Astrocyte of the spinal cord (primary cell): ENCODE measurements at places on chromosomes 12 and 14.

GRCh38 chr12:111409780-111410430 is 4.2 kb downstream of the SH2B3 start:
- DNase-seq: peak; percentile 90

DNA sequence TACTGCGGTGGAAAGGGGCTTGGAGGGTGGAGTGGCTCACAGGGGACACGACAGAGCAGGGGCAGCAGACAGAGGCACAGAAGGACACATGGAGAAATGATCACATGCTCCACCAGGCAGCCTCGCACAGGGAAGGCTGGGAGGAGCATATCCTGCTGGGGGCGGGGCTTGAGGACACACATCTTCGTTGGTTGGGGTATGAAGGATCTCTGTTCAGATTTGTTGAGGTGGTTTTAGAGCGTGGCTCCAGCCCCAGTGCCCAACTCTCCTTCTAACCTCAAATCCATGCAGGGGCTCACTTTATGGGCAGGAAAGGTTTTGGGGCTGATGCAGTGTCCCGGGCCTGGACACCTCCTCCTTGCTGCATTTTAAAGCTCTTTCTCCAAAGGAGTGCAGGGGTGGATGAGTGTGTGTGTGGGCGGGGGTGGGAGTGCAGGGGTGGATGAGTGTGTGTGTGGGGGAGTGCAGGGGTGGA is 733 bp upstream of the P3H3 start:
- DNase-seq: peak; percentile 81

DNA sequence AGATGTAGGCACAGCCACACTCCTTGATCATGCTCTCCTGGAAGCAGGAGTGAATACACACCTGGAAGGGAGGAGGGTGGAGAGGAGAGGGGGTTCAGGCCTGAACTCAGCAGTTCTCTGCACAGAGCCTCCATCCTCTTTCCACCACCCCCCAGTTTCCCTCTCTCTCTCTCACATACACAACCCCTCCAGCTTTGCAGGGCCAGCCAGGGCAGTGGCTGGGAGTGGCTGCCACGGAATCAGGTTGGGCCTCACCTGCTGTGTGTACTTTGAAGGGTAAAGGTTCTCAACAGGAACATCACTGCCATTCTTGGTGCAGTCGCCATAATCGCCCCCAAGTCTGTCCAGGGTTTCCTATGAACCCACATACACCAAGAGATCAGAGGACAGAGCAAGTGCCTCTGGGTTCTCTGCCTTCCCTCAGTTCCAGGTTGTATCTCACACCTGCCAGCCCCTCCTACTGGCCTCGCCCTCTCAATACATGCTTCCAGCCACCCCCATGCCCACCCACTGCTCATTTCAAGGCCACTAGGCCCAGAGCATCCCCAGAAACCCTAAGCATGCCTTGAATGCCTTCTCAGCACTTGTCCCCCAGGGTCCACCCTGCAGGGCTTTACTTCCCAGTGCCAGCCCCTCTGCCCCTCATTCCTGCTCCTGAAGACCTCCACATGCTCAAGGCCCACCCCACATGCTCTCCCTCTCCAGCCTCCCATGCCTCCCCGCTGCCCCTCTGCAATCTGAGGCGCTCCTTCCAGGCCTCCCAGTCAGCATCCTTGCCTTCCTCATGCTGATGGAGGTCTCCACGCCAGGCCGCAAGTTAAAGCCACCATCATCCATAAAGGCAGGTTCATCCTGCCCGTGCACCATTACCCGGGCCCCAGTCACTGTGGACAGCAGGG is 12.9 kb upstream of the TNFRSF1A start:
- no peak for DNase-seq

DNA sequence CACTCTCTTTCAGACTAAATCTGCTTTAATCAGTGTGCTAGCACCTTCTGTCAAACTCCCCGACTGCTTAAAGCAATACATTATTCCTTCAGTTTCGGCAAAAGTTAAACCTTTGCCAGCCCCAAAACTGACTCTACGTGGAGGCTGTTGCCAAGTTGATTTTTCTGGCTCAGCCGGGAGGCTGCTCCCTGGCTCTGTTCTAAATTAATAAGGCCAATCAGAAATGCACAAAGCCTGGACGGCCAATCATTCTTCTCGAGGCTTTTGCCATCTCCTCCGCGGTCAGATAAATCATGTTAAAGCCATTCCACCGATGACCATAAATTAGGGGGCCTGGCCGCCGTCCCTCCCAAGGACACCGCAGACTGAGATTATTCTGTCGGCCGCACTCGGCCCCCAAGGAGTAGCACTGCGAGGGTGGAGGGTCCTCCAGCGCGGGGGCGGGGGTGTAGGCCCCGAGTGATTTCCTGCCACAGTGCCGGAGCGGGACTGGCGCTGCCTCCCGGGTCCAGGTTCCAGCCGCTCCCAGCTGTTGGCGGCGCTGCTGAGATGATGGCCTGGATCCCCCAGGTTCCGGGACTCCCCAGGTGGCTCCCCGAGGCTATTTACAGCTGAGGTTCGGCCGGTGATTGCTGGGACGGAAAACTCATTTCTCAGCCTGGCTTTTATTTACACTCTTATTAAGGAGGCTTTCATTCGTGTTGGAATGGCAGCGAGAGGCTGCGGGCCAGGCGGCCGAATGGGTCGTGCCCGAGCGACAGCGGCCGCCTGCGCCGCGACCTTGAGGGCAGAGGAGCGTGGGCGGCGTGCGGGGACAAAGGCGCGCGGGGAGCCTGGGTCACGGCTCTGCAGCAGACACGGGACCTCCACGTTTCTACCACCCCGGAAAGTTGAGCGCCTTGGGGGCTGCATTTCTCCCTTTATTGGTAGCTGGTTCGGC is 165.1 kb downstream of the MON2 start:
- peak; percentile 79 for DNase-seq

- DNase-seq: no peak
Measured at GRCh38 chr14:24113379-24113800, 1.2 kb upstream of the DCAF11 start.

GRCh38 chr12:55043542-55043941 is 23.8 kb downstream of the NEUROD4 start:
- DNase-seq: no peak

DNA sequence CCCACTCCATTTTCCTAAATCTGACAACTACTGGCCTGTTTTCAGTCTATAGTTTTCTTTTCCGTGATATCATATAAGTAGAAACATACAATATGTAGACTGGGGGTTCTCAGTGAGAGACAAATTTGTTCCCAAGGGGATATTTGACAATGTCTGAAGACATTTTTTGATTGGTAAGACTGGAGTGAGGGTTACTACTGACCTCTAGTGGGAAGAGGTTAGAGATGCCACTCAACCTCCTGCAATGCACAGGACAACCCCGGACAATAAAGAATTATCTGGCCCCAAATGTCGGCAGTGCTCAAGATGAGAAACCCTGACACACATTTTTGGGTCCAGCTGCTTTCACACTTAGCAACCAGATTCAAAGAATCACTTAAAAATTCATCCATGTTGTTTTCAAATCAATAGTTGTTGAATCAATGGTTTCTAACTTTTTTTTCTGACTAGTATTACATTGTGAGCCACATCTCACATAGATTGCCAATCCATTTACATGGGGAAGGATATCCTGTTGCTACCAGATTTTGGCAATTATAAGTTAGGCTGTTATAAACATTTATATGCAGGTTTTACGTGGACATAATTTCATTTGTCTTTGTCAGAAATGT is 307.1 kb downstream of the RPL10L start:
- DNase-seq: peak; percentile 11

DNA sequence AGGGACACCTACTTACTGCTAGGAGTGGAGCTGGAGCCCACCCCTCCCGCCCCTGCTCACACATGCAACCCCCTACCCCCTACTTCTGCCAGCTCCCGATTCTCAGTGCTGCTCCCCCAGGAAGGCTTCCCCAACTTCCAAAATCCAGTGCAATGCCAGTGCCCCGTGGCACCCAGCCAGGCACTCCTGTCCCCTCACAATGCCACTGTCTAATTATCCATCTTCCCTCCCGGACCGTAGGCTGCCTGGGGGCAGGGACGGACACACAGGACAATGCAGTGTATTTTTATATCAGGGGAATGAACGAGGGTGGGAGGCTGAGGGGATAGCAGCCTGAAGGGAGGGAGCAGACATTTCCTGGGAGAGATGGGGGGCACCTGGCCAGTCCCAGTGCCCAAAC is 12.4 kb downstream of the OTUB2 start:
- DNase-seq: no peak

DNA sequence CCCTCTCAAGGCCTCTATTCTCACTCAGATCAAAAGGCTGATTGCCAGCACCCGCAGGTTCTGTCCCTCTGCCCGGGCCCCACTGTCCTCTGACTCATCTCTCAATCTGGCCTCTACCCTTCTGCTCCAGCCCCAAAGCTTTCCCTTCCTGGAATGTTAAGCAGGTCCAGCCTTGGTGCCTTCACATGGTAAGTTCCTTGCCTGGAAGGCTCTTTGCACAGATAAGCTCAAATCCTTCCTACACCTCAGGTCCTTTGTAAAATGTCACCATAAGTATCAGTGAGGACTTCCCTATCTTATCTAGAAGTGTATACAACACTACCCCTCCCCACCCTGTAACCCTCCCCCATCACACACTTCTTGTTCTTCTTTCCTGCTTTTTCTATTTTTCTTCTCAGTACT is 22.2 kb downstream of the LPCAT3 start:
- peak; percentile 43 for DNase-seq

DNA sequence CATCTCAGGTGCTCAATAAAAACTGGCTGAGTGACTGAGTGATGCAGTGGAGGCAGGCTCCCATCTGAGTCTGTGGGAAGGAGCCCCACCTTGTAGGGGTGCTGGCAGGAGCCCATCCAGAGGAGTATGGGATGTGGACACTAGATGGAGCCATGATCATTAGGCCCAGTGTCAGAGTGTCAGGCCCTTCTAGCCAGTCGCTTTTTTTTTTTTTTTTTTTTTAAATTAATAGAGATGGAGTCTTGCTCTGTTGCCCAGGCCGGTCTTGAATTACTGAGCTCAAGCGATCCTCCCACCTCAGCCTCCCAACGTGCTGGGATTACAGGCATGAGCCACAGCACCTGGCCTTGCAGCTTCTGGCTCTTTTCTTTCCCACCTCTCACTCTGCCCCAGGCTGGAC is 11.5 kb downstream of the RITA1 start:
- DNase-seq: peak; percentile 76

DNA sequence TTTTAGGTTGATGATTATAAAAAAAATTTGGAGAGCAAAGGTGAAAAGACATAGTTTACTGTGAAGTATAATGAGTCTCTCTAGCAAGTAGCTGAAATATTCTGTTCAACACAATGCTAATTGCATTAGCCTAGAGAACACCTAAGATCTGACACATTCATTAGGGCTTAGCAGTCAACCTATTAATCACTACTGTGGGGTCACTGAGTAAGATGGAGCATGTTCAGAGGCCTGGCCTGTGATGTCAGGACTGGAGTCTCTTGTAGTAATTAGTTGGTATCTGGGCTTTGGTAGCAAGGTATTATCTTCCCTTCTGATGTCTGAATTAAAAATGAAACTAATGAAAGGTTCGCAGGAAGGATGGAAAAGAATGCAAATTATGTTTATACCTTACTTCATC is 112.7 kb downstream of the SLC16A7 start:
- no peak for DNase-seq

- DNase-seq: no peak
Measured at GRCh38 chr14:104867371-104868059, 2.4 kb downstream of the CEP170B start.

DNA sequence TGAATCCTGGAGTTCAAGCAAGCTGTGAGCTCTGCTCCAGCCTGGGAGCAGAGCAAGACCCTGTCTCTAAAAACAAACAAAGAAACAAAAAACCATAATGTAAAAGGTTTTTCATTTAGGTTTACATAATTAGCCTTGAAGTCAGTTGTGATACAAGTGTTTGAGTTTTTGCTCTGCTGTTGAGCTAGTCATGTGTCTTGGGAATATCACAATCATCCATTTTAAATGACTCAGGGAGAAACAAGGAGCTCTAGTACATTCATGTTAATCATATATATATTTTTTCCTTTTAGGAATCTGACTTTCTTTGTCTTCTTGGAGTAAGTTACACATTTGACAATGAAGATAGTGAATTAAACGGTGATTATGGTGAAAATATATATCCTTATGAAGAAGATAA is 12.9 kb downstream of the MIA2 start:
- DNase-seq: no peak

GRCh38 chr12:47192051-47192450 is 112.3 kb upstream of the AMIGO2 start:
- no peak for DNase-seq

DNA sequence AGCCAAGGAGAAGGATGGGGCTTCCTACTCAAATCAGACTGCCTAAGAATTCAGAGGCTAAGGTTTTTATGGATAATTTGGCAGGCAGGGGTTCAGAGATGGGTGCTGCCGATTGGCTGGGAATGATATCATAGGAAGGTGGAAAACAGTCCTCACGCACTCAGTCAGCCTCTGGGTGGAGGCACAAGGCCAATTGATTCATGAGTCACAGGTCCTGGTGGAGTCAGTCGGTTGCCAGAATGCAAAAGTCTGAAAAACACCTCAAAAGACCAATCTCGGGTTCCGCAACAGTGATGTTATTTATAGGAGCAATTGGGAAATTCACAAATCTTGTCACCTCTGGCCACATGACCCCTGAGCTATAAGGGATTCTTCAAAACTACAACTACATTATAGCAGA is 105.5 kb downstream of the GXYLT1 start:
- peak; percentile 68 for DNase-seq

DNA sequence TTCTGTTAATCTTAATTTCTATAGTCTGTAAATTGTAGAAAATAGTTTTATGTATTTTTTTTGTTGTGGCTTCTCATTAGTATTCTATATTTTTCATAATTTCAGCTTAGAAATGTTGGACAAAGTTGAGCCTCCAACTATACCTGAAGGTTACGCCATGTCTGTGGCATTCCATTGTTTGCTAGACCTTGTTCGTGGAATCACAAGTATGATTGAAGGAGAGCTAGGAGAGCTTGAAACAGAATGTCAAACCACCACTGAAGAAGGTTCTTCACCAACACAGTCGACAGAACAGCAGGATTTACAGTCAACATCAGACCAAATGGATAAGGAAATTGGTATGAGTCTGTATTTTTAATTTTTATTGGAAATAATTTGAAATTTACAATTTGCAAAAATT is 65.7 kb downstream of the MON2 start:
- no peak for DNase-seq

DNA sequence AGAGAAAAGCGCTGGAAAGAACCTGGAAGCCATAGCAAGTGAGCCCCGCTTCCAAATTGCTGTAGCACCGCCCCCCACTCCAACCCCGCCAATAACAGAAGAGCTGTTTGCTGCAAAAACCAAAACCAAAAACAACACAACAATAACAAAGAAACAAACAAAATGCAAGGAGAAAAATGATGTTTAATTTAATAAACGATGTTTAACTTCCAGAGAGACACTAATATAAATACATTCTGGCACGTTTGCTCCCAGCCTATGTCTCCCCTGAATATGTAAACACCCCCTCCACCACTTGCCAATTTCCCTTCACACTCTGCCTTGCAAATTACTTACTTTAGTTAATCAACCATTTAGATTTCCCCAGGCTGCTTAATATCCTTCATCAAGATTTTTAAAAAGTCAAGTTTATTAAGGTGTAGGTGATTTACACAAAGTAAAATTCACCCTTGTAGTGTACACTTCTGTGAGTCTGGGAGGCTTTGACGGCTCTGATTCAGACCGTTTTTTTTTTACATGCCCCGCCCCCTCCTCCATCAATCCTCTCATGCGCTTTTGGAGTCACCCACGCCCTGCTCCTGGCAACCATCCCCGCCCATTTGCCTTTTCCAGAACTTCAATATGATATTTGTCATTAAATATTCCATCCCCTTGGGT is 482 bp upstream of the IFI27L2 start:
- DNase-seq: peak; percentile 42

GRCh38 chr14:103541709-103542604 is 13.0 kb downstream of the TRMT61A start:
- DNase-seq: no peak
